ENCODE measurements at places on chromosomes 11 and 22. TPM values are rescaled to one million over a fixed set of nuclear protein-coding genes. Genes with fewer than 3 reads are reported as not detected.

The OR52H1 gene
- not detected for total RNA-seq

The SEPTIN3 gene
- 0.52 TPM for total RNA-seq

The MOGAT2 gene
- not detected for total RNA-seq

The OR5B21 gene
- not detected for total RNA-seq

The OR4A16 gene
- total RNA-seq: not detected

The APOL5 gene
- total RNA-seq: not detected

The TXNRD2 gene
- total RNA-seq: 19.8 TPM

The GALNT18 gene
- 6.5 TPM for total RNA-seq

The ANKK1 gene
- total RNA-seq: 0.19 TPM

- no peak for DNase-seq
- H3K36me3 ChIP-seq: no peaks in the 10 kb centered on the region
- no peaks in the 10 kb centered on the region for H3K4me1 ChIP-seq
- H3K27ac ChIP-seq: no peak overlapping the region
- no peak overlapping the region for H3K4me3 ChIP-seq
- no peaks in the 10 kb centered on the region for H3K27me3 ChIP-seq
These were observed 229.5 kb downstream of the TTC28 start for GRCh38 chr22:28450109-28450508.

DNA sequence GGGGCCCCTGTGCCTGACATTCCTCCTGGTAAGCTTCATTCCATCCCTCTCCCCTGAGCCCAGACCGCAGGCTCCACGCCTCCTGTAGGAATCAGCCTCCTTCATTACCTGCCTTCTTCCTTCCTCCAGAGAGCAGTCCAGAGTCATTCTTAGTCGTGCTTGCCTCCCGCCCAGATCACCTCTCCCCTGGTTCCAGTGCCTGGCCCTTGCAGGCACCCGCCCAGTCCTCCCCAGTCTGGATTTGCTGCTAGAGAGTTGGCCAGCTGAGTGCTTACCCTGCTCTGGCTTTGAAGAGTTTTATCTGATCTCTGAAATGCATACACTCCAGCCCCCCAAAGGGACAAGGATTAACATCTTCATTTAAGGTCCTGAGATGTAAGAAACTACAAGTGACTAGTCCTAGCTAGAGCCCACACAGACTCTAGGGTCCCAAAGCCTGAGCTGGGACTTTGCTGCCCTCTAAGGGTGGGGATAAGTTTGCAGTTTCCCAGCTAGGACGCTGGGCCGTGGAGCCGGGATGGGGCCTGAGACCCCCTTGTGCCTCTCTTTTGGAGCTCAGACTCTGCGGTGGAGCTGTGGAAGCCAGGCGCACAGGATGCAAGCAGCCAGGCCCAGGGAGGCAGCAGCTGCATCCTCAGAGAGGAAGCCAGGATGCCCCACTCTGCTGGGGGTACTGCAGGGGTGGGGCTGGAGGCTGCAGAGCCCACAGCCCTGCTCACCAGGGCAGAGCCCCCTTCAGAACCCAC lies 1.6 kb downstream of the NR1H3 start:
- H3K36me3 ChIP-seq: no peaks in the 10 kb centered on the region
- no peak overlapping the region for H3K4me3 ChIP-seq
- no peak for DNase-seq
- peaks cover 31% of the 10 kb centered on the region for H3K4me1 ChIP-seq
- H3K27ac ChIP-seq: no peak overlapping the region
- H3K27me3 ChIP-seq: no peaks in the 10 kb centered on the region

DNA sequence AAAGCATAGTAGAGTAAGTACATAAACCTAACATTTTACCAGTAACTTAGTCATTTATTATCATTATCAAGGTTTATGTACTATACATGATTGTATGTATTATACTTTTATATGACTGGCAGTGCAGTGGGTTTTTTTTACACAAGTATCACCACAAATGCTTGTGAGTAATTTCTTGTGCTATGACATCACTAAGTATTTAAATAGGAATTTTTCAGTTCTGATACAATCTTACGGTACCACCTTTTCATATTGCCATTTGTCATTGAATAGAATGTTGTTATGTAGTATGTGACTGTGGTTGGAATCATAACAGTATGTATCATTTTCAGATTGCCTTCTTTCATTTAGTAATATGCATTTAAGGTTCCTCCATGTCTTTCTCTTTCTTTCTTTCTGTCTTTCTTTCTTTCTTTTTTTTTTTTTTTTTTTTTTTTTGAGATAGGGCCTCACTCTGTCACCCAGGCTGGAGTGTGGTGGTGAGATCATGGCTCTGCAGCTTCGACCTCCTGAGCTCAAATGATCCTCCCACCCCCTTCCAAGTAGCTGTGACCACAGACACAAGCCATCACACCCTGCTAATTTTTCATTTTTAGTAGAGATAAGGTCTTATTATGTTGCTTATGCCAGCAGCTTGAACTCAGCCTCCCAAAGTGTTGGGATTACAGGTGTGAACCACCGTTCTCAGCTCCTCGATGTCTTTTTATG lies 18.6 kb downstream of the ATM start:
- H3K4me3 ChIP-seq: no peak overlapping the region
- no peak overlapping the region for H3K27ac ChIP-seq
- no peaks in the 10 kb centered on the region for H3K27me3 ChIP-seq
- H3K4me1 ChIP-seq: no peaks in the 10 kb centered on the region
- no peak for DNase-seq

DNA sequence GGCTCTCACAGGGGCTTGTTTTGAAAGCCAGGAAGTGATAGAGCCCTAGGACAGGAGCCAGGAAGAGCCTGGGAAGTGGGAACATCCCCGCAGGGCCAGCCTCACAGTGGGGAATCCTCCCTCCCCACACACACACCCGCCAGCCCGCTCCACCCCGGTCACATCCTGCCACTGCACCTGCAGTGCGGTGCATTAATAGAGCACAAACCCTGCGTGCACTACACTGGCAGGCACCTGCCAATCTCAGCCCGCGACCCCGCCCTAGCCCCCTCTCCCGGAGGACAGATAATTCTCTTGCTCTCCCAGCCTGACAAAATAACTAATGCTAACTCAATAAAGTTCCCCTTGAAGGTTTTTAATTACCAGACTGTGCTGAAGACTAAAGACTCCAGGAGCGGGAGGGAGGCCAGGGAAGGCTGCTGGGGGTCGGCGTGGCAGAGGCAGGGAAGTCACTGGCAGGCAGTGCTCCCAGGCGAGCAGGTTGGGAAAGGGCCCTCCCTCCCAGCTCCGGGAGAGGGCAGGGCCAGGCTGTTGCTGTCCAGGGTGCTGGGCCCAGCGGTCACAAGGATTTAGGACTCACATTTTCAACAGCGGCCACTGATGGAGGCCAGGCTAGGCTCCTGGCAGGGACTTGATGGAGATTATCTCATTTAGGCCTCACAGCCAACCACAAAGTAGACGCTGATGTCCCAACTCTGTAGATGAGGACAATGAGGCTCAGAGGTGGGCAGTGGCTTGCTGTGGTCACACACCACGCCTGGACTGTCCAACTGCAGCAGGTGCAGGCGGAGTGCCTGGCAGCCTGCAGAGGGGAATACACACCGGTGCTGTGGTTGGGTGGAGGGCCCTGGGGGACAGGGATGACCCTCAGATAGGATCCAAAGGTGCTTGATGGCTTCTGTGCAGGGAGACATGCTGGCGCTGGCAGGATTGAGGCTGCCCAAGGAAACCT lies 23.9 kb upstream of the TCF20 start:
- H3K27me3 ChIP-seq: no peaks in the 10 kb centered on the region
- no peak overlapping the region for H3K4me3 ChIP-seq
- H3K36me3 ChIP-seq: no peaks in the 10 kb centered on the region

GRCh38 chr22:21731503-21731902 lies 4.1 kb downstream of the YPEL1 start:
- no peak overlapping the region for H3K27ac ChIP-seq
- no peak overlapping the region for H3K4me3 ChIP-seq
- no peak for DNase-seq
- H3K36me3 ChIP-seq: no peaks in the 10 kb centered on the region
- H3K4me1 ChIP-seq: peaks cover 2% of the 10 kb centered on the region
- H3K27me3 ChIP-seq: no peaks in the 10 kb centered on the region

DNA sequence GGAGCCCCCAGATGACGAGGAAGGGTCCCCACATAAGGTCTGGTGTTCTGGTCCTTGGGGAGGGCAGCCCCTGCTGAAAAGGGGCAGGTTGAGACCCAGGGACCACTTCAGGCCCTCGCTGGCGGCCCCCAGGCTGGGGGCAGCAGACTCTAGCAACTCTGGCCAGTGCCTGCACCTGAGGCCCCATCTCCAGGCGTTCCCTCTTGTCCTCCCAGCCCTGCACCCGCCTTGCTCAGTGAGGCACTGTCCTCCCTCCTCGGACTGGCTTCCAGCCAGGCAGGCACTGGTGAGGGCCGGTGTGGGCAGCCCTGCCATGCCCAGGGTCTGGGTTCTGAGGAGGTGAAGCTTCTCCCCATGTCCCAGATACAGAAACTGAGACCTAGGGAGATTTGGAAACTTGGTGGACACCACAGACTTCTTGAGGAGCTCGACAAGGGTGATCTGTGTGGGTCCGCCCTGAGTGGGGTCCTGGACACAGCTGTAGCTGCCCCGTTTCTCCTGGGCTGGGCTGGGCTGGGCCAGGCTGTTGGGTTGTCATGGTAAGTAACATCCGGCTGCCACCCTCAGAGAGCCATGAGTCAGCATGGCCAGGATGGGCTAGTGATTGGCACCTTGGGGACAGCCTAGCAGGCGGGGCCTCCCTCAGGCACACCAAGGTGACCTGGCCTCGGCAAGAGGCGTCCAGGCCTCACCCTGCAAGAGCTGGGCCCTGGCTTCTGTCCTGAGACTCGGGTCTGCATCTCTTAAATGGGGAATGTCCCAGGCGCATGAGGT lies 11.1 kb upstream of the PHLDA2 start:
- H3K27ac ChIP-seq: no peak overlapping the region
- DNase-seq: no peak
- peaks cover 6% of the 10 kb centered on the region for H3K36me3 ChIP-seq
- H3K4me1 ChIP-seq: peaks cover 19% of the 10 kb centered on the region
- no peaks in the 10 kb centered on the region for H3K27me3 ChIP-seq

GRCh38 chr22:30253205-30253852 lies 6.8 kb upstream of the LIF start:
- H3K36me3 ChIP-seq: no peaks in the 10 kb centered on the region
- H3K27ac ChIP-seq: peak overlapping the region; percentile 95
- peaks cover 83% of the 10 kb centered on the region for H3K4me1 ChIP-seq
- no peak overlapping the region for H3K4me3 ChIP-seq

DNA sequence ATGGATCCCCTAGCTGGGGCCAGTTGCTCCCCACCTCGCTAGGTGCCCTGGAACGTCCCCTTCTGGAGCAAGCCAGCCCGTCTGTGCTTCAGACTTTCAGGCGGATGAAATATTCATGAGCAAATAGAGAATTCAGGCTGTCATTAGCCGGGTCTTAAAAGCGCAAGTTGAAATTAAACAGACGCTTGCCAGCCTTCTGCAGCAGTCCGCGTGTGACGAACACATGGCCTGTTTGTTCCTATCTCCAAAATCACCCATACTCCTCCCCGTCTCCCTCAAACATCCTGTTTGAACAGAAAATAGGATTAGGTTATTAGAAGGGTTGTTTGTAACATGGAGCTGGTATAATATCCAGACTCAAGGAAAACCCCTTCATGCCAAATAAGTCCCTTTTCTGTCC lies 38.7 kb downstream of the MYO18B start:
- H3K27ac ChIP-seq: no peak overlapping the region
- H3K27me3 ChIP-seq: no peaks in the 10 kb centered on the region
- no peak for DNase-seq
- peaks cover under 1% of the 10 kb centered on the region for H3K4me1 ChIP-seq
- H3K36me3 ChIP-seq: no peaks in the 10 kb centered on the region

DNA sequence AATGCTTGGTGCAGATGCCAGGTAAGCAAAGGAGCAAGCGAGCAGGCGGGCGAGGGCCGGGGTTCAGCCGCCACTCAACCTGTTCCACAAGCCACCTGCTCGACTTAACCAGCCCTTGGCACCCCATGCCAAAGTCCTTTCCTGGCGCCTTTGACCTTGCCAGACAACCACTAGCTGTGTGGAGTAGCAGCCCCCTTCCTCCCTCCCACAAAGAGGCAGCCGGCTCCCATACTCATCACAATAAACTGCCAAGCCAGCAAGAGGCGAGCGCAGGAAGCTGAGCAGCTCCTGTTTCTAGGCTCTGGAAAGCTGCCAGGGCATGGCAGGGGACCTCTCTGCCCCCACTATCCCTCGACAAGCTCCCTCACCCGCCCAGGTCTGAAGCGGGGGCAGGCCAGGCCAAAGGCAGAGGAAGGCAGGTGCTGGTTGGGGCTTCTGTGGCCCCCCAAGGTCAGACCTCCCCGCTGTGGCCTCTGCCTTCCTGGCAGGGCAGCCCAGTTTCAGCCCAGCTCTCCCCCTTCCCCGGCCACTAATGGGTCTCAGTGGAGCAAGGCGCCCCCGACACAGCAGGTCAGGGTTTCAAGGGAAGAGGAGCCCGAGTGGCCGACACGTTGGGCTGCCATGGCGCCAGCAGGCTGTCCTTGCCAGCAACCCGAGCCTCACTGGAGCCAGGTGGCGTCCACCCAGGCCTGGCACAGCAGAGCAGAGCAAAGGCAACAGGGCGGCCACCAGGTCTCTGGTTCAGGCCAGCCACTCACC lies 15.3 kb downstream of the MACROD1 start:
- no peak overlapping the region for H3K4me3 ChIP-seq
- H3K27ac ChIP-seq: no peak overlapping the region
- no peaks in the 10 kb centered on the region for H3K4me1 ChIP-seq
- peaks cover 7% of the 10 kb centered on the region for H3K27me3 ChIP-seq
- no peaks in the 10 kb centered on the region for H3K36me3 ChIP-seq

- H3K4me3 ChIP-seq: no peak overlapping the region
- H3K27ac ChIP-seq: no peak overlapping the region
- no peaks in the 10 kb centered on the region for H3K36me3 ChIP-seq
- no peaks in the 10 kb centered on the region for H3K27me3 ChIP-seq
These were observed 7.7 kb downstream of the LINC01488 start for GRCh38 chr11:69489031-69489745.

DNA sequence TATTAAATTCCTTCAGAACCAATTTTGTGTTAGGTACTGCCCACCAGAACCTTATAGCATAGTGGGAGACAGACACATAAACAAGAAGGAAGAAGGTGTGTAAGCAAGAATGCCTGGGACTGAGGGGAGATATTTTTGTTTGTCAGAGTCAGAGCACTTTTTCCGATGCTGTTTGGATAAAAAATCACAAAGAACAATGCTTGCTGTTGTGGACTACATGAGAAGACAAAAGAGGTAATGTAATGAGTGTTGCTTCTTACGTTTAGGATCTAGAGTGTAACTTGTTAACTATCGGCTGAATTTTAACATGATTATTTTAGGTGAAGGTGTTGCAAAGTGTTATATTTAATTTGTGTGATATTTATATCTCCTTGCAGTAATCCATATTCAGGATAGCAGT lies 84.9 kb downstream of the ATM start:
- no peak overlapping the region for H3K27ac ChIP-seq
- H3K36me3 ChIP-seq: peaks cover 18% of the 10 kb centered on the region
- DNase-seq: no peak
- H3K27me3 ChIP-seq: no peaks in the 10 kb centered on the region
- no peaks in the 10 kb centered on the region for H3K4me1 ChIP-seq

- no peak for DNase-seq
- H3K27me3 ChIP-seq: peaks cover 5% of the 10 kb centered on the region
- peaks cover 6% of the 10 kb centered on the region for H3K36me3 ChIP-seq
- H3K4me1 ChIP-seq: no peaks in the 10 kb centered on the region
These were observed 14.9 kb upstream of the PRG2 start for GRCh38 chr11:57405271-57405860.
